Heart left ventricle (tissue), 16 donors: ENCODE measurements at places on chromosomes 12 and 14. TPM values are rescaled to one million over a fixed set of nuclear protein-coding genes. Genes with fewer than 3 reads are reported as not detected.

- no peak for DNase-seq
- no peak overlapping the region for H3K27ac ChIP-seq
- H3K4me1 ChIP-seq = peaks cover 7% of the 10 kb centered on the region
- H3K27me3 ChIP-seq = peaks cover 17% of the 10 kb centered on the region
These were observed 5.5 kb upstream of the BCL11B start for GRCh38 chr14:99277530-99277929.

GRCh38 chr12:26701604-26702215 lies 131.3 kb downstream of the ITPR2 start:
- no peak for DNase-seq
- no peak overlapping the region for H3K27ac ChIP-seq
- no peaks in the 10 kb centered on the region for H3K27me3 ChIP-seq
- peaks cover 5% of the 10 kb centered on the region for H3K4me1 ChIP-seq
- no peaks in the 10 kb centered on the region for H3K36me3 ChIP-seq
- H3K4me3 ChIP-seq = no peak overlapping the region

Gene MSI1
- 7.7 TPM for total RNA-seq

Gene IFI27
- 176 TPM for total RNA-seq

Gene ZNF385A
- total RNA-seq = 10.3 TPM
